A549 treated with AZD2906 at 1 μM for 4 hours (cell line): ENCODE measurements at places on chromosomes 16 and 17. TPM values are rescaled to one million over a fixed set of nuclear protein-coding genes. Genes with fewer than 3 reads are reported as not detected.

Gene ARHGDIG
- total RNA-seq = 2.0 to 3.1 TPM (median 2.7 TPM) in 5 replicates

Gene MFSD6L
- total RNA-seq = 0.03 TPM in 1 of 5 replicates, not detected in the others

Gene KRT16
- 0.94 to 1.6 TPM (median 1.6 TPM) in 5 replicates for total RNA-seq

Gene NHLRC4
- 0.18 to 0.30 TPM (median 0.23 TPM) in 5 replicates for total RNA-seq

Gene ALDH3A2
- total RNA-seq = 148 to 171 TPM (median 159 TPM) in 5 replicates

Gene CCDC154
- 0.07 to 0.36 TPM (median 0.18 TPM) in 5 replicates for total RNA-seq

Gene ARL5C
- not detected in 5 replicates for total RNA-seq

Gene AANAT
- total RNA-seq = 0.22 to 0.64 TPM (median 0.33 TPM) in 5 replicates

Gene SLFN14
- not detected in 5 replicates for total RNA-seq

Gene CLEC19A
- 0.08 to 0.37 TPM (median 0.09 TPM) in 5 replicates for total RNA-seq

Gene ST6GALNAC1
- total RNA-seq = 0.20 to 0.28 TPM (median 0.26 TPM) in 5 replicates

Gene TLCD3B
- 0.22 to 0.39 TPM (median 0.26 TPM) in 5 replicates for total RNA-seq

Gene KLHL10
- total RNA-seq = 0.05 to 0.08 TPM in 2 of 5 replicates, not detected in the others

Gene ADGRG3
- total RNA-seq = 0.44 to 0.69 TPM (median 0.66 TPM) in 5 replicates

Gene CCL4L2
- not detected in 5 replicates for total RNA-seq

Gene TMEM235
- not detected in 5 replicates for total RNA-seq

Gene SDR42E1
- total RNA-seq = 1.1 to 1.6 TPM (median 1.2 TPM) in 5 replicates

Gene CHD9NB
- 0.88 to 1.3 TPM (median 1.1 TPM) in 5 replicates for total RNA-seq

Gene PDE6G
- total RNA-seq = 1.5 to 2.8 TPM (median 2.4 TPM) in 5 replicates

Gene TMC7
- 5.3 to 6.6 TPM (median 5.6 TPM) in 5 replicates for total RNA-seq

Gene TBC1D28
- not detected in 5 replicates for total RNA-seq

Gene KRTAP2-3
- total RNA-seq = 0.18 TPM in 1 of 5 replicates, not detected in the others

Gene SPATA32
- 0.08 to 0.15 TPM (median 0.11 TPM) in 4 of 5 replicates, not detected in the other for total RNA-seq

Gene RAD51C
- 49.3 to 57.2 TPM (median 55.8 TPM) in 5 replicates for total RNA-seq

Gene TNFRSF13B
- not detected in 5 replicates for total RNA-seq

Gene NEUROD2
- total RNA-seq = 0.01 to 0.07 TPM (median 0.01 TPM) in 3 of 5 replicates, not detected in the others

Gene VAT1L
- total RNA-seq = not detected in 5 replicates

Gene GUCY2D
- 0.38 to 0.78 TPM (median 0.50 TPM) in 5 replicates for total RNA-seq

Gene KRTAP9-4
- not detected in 5 replicates for total RNA-seq

Gene HS3ST3B1
- 0.81 to 1.1 TPM (median 1.0 TPM) in 5 replicates for total RNA-seq

Gene PDIA2
- total RNA-seq = 0.15 to 0.50 TPM (median 0.31 TPM) in 5 replicates

Gene SNAI3
- total RNA-seq = 0.13 to 0.24 TPM (median 0.16 TPM) in 5 replicates

Gene EPX
- total RNA-seq = 0.03 TPM in 1 of 5 replicates, not detected in the others
